ENCODE measurements at places on chromosomes 4 and X.

- DNase-seq: no peak
Observed at GRCh38 chrX:70292788-70293187, 2.9 kb downstream of the KIF4A start.

GRCh38 chr4:54213761-54214160, 15.3 kb upstream of the PDGFRA start:
- DNase-seq: no peak

- DNase-seq: no peak
Observed at GRCh38 chr4:183441276-183441675, 3.2 kb upstream of the CDKN2AIP start.

DNA sequence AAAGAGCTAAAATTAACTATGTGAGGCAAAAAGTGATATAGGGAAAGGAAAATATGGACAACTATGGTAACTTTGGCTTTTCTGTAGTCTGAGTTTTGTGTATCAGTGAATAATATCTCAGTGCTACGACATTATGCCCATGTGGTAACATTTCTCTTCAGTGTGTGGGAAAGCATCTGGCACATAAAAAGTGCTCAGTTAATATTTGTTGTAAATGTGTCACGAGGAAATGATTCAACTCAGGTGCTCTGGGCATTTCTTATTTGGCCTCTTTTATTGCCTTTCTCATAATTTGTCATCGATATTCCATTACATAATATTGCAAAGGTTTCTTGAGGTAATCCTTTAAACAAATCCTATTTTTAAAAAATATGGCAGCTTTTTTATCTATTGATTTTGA, 17.6 kb downstream of the OFD1 start:
- no peak for DNase-seq

DNA sequence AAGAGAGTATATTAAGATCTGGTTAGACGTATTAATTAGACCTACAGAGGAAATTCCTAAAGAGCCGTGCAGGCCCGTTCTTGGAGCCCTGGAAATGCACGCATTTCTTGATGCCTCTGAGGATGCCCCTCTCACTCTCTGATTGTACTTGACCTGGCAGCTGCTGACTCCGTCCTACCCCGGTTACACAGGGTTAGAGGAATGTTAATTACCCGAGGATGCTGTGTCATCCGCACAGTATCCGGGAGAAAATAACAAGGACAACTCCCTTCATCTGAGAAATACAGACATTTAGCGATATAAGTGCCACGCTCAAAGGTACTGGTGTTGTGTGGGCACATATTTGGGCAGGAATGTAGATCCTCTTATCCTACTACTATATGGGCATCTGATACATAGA, 404.6 kb upstream of the FAT1 start:
- DNase-seq: no peak

DNA sequence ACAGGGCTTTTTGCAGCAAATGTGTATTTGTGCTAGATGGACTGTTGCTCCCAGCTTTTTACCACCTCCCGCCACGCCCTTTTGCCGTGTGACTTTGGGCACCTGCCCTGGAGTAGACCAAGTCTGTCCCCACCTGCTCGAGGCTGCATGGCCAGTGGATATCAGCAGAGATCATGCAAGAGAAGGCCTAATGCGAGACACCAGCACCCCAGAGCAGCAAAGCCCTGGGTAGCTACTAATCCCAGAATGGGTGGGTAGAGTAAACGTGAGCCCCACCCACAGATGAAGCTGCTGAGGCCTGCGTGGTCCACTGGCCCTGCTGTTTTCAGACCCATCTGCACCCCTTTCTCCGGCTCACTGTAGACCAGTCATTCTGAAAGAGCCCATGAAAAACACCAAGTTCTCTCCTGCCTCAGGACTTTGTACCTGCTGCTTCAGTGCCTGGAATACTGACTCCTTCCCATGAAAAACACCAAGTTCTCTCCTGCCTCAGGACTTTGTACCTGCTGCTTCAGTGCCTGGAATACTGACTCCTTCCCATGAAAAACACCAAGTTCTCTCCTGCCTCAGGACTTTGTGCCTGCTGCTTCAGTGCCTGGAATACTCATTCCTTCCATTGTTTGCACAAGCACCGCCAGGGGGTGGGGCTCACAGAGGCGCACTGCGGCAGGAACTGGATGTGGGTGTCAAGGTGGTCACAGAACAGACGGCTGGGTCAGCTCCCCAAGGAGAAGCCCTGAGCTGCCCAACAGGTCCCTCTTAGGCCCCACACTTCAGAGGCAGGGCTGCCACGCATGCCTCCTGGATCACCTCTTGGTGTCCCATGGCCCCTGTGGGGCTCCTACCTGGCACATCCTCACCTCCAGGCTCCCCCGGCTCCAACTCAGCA, 5.1 kb upstream of the TNIP2 start:
- DNase-seq: no peak

- DNase-seq: no peak
Observed at GRCh38 chr4:78661921-78662521, 110.5 kb downstream of the ANXA3 start.

DNA sequence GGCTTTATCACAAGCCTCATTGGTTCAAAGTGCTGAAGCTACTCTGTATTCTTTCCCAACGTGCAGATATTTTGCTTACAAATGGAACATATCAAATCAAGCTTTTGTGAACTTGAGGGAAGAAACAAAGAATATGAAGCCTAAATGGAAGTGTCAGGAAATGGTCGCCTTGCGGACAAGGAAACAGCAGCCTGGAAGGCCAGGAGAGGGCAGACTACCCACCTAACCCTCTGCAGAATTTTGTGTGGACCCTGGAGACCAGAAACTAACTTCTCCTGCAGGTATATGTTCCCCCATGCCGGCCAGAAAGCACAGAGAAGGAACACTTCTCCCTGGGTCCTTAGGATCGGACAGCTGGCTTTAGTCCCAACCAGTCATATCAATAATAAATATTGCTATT, 1425.8 kb downstream of the PCDH7 start:
- no peak for DNase-seq

DNA sequence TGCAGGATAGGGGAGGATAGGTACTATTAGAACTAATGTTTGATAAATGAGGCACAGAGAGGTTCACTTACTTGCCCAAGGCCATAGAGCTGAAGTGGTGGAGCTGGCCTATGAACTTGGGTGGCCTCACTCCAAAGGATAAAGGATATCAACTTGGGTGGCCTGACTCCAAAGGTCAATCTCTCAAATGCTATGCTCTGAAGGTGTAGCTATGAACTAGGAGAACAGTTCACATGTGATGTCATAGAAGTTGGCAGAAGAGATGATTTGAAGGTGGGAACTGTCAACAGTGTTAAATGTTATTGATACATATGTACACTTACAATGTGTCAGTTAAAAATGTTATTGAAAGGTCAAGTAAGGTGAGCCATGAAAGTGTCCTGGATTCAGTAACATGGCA, 6.2 kb upstream of the CHST7 start:
- DNase-seq: no peak

- peak; percentile 4 for DNase-seq
Observed at GRCh38 chrX:152904151-152905080, 6.5 kb downstream of the ZNF185 start.

GRCh38 chr4:81963015-81963762, 410.6 kb downstream of the HNRNPD start:
- no peak for DNase-seq

GRCh38 chr4:140790765-140791164, 34.6 kb upstream of the TBC1D9 start:
- no peak for DNase-seq

- DNase-seq: no peak
Observed at GRCh38 chr4:41883988-41884734, 51.1 kb upstream of the TMEM33 start.

DNA sequence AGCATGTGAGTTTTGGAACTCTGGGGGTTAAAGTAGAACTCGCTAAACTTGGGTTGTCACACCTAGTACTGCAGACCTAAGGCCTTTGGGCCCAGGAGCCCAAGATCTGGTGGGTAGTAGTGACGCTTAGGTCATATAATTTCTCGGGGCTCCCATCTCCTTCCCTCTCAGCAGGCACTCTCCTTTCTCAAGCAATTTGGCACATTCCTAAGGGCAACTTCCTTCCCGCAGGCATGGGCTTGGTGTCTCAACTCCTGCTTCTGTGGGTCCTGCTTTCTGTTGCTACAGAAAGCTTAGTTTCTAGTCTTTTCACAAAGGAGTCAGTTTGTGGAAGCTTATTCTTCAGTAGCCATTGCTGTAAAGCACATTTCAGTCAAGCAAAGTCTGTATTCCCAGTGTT, 10.4 kb upstream of the EDA start:
- no peak for DNase-seq

DNA sequence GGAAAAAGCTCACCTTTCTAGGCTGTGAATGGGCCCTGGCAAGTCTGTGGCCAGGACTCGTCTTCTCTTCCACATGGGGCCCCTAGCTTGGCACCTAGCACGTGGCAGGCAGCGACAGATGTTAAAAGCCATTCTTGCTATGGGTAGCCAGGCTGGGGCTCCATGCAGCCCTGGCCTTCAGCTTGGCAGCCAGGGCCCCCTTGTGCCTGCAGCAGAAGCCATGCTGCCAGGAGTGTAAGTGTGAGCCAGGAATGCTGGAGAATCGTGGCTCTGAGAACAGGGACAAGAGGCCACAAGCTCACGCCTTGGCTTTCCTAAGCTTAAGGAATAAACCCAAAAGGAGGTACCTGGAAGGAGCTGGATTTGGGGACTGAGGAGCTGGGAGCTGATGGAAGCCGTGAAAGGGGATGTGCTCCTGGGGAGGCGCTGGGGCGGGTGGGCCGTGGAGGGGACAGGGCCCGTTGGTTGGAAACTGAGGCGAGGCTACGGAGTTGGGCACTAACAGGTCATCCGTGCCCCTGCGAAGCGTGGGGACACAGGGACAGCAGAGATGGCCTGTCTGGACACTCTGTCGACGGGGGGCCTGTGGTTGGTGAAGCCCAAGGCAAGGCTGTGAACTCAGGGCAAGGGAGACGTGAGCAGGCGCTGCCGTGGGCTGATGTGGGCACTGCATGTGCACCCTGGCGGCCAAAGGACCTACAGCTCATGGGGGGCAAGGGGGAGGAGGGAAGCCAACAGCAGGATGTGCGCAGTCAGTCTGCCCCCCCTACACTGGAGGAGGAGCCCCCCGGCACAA, 895 bp upstream of the OPN1LW start:
- DNase-seq: no peak

DNA sequence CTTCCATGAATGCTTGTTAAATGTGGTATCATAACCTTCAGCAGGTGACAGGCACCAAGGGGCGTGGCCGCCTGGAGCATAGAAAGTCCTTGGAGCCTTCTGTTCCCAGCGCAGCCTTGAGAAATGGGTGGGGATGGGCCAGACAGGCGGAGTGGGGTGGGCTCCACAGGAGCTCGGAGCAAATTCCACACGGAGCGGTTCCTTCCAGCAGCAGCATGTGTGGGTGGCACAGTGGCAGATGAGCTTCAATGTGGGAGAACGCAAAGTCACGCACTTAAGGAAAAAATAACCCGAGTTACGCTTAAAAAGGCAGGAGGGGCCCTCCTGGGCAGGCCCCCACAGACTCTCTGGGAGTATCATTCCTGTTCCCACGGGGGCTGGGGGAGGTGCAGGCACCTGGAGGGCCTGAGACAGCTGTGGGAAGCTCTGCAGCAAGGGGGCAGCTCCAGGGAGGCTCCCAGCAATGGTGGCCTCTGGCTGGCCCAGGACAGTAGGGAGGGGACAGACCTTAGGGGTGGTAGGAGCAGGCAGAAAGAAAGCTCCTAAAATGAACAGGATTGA, 15.3 kb downstream of the TMEM271 start:
- no peak for DNase-seq

DNA sequence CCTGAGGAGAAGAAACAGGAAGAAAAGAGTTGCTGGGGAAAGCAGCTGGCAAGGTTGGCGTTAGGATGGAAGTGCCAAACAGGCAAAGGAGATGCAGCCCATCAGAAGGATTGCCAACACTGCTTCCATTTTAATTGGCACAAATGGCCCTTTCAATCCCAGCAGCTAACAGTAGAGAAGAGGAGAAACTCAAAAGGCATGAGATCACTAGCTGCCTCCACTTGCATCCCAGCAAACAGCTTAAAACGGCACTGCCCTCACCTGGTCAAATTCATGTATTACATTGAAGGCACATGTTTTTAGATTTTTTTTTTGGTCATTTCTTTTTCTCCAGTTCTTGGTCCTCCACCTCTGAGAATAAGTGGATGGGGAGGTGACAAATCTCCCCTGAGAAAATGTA, 14.9 kb upstream of the LOC101059915 start:
- DNase-seq: peak; percentile 70

DNA sequence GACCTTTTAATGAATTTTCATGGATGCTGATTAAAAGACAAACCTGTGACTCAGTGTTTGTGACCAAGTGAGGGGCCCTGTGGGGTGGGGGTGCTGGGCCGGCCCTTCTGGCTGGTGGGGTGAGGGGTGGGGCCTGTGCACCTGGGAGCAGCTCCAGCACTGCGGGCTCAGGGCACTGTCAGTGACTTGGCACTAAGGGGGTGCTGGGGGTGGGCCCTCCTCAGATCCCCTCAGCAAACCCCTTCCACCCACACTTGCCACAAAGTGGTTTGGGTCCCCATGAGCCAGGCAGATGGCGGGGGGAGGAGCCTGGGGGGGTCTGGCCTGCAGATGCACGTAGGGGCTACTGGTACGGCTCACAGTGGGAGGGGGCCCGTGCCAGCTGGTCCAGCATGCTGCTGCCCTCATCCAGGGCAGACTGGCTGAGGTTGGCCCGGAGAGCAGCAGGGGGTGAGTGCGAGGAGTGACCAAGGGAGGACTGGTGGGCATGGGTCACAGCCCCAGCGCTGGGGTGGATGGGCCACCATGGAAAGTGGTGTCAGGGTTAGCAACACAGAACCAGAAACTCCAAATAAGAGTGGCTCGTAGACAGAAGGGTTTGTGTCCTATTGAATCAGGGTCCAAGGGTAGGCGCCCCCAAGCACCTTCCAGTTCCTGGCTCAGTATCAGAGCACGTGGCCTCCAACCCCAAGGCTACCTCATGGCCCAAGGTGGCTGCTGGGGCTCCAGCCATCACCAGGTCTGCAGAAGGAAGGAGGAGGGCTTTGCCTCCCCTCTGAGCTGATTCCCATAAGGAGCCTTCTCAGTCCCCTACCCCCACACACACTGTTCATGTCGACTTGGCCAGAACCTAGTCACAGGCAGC, 10.1 kb downstream of the NKX1-1 start:
- no peak for DNase-seq

DNA sequence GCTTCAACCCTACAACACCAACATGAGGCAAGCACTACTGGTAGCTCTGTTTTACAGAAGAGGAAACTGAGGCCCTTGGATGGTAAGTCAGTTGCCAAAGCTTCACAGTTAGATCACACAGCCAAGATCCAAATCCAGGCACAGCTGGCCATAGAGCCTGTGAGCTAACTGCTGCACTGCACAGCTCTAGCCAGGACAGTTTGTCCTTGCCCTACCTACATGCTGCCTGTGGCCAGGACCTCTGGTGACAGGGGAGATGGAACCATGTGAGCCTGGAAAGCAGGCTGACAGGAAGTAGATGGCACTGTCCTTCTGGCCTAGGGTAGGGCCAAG, 257.8 kb downstream of the FBXW7 start:
- DNase-seq: no peak

DNA sequence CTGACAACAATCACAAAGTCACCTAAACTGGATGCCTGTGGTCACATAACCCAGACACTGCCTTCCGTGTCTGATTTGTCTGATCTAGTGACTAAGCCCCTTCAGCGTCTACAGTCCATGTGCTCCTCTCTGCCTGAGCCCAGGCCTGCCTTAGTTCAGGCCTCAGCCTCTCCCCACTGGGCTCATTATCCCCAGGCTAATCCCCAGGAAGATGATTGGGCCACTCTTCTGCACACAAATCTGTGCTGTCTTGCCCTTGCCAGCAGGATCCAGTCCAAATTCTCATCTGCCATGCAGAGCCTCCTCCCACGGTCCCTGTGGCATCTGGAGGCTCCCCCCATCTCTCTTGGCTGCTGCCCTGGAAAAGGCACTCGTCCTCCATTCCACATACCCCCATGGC, 96.5 kb downstream of the SLC2A9 start:
- DNase-seq: no peak

GRCh38 chr4:47863486-47863885, 25.6 kb upstream of the CORIN start:
- no peak for DNase-seq

All from activated CD4-positive, alpha-beta T cell treated with anti-CD3 and anti-CD28 coated beads for 4 hours (primary cell).